Adrenal gland (tissue), 19 donors: ENCODE measurements at places on chromosomes 1 and 21. TPM values are rescaled to one million over a fixed set of nuclear protein-coding genes. Genes with fewer than 3 reads are reported as not detected.
A peak's percentile ranks its signal among the peaks of the same experiment; 100 is the strongest.

Gene NUP210L
- total RNA-seq, result 0.06 TPM

Gene F3
- total RNA-seq, result 29.0 TPM

Gene FBXO2
- total RNA-seq, result 19.4 TPM

Gene ZNF678
- 4.2 TPM for total RNA-seq

Gene SLAMF8
- total RNA-seq, result 20.4 TPM

DNA sequence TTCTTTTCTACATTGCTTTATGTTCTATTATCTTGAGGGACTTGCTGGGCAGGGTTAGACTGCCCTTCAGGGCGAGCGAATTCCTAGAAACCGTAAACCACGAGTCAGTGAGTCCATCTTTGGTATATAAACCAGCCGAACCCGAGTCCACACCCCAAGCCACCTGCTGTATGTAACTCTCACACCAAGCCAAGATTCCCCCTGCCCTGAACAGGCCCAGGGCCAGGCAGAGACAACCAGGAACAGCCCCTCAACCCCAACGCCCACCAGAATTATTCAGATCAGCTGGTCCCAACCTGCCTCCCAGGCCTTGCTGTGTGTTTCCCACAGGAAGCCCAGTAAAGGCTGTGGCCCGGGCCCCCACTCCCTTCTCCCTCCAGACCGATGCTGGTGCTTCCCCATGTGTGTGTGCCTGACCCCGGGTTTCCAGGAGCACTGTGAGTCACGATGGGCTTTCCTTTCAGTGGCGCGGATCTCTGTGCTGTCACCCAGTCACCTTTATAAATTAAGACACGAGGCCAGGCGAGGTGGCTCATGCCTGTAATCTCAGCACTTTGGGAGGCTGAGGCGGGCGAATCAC, 17.1 kb downstream of the KIF17 start:
- DNase-seq, result no peak

DNA sequence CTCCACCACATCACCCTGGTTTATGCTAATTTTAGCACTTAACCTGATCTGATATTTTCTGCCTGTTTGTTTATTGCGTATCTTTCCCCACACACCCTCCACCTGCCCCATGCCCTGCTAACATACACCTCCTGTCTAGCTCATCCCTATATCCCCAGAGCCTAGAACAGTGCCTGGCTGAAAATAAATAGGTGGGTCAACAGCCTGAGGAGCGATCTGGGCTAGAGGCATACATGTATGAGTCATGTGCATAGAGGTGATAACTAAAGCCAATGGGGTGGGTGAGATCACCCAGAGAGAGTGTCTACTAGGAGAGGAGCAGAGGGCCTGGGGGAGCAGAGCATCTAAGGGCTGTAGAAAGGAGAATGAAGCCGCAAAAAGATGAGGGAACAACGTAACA, 2.7 kb downstream of the HTR1D start:
- no peak for DNase-seq

GRCh38 chr1:41711581-41711980, 207.1 kb downstream of the HIVEP3 start:
- no peak for DNase-seq

- no peak for DNase-seq
Measured at GRCh38 chr1:23964235-23964668, 4.6 kb downstream of the PNRC2 start.

DNA sequence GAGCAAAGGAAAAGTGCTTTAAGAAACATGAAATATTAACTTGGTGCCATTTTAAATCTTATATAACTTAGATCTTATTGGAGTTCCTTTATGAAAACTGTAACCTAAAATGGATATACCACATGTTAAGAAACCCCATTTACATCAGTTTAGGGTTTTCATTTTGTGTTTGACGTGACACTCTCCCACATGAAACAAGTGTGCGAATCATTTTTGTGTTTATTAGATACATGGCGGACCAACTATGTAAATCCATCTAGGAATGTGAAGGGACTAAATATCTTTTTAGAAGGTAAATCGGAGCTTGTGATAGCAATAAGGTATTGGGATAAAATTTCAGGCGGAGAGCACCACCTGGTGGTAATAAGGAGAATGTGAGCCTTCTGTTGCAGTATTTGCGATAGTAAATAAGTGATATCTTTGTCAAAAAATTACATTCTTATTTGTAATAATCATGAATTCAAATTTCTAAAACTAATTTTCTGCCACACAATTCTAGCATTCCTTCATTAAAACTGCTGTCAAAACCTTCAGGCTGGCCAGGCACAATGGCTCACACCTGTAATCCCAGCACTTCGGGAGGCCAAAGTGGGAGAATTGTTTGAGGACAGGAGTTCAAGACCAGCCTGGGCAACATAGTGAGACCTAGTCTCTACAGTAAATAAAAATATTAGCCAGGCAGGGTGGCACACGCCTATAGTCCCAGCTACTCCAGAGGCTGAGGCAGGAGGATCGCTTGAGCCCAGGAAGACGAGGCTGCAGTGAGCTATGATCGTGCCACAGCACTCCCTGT, 31.3 kb downstream of the SMAP2 start:
- no peak for DNase-seq

DNA sequence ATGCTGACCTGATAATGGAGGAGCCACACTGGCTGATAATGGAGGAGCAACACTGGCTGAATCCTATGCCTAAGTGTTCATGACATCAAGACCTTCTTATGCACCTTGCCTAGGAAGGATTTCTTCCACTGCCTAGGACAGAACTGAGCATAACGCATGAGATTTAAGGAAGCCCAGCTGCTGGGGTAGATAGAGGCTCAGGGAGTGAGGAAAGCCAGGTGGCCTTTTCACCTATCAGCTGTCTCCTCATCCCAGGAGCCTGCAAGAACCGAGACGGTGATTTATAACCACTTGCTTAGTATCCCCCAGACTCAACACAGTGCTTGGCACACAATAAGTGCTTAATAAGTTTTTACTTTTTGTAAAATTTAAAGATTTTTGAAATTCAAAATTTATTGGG, 7.4 kb upstream of the CTBS start:
- DNase-seq, result no peak

DNA sequence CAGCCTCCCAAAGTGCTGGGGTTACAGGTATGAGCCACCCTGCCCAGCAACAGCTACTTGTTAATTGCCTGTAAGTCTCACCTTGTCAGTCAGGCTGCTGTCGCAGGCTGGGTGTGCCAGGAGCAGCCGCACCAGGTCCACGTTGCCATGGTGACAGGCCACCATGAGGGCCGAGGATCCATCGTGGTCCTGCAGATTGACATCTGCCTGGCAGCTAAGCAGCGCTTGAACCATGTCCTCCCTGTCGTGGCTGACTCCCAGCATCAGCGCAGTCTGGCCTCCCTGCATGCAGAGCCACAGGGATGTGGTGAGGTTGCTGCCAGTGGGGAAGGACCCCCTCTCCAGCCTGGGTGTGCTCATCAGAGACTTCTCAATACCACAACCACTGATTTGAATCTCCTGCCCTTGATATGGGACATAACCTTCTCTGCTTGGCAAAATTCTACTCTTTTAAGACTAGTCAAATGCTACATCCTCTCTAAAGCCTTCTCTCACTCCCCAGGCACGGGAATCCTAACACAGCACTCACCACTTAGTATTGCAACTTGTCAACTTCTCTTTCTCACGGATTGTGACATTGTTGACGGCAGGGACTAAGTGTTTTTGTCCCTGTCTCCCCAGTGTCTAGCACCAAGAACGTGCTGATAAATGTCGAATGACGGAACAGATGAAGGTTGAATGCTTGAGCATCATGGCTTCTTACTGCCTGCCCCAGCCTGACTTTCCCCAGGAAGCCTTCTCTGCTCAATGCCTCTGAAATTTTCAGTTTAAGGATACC, 52.9 kb downstream of the L1TD1 start:
- peak; percentile 81 for DNase-seq

- peak; percentile 99 for DNase-seq
Measured at GRCh38 chr1:156740741-156741480, at the start of gene MRPL24. MRPL24 (minus strand) TSS chr1:156741088; CDS start chr1:156738704, 2,384 bp downstream.
